ENCODE measurements at places on chromosomes 3 and 15.

- DNase-seq: no peak
Observed at GRCh38 chr3:195255176-195255500, 15.8 kb downstream of the XXYLT1 start.

DNA sequence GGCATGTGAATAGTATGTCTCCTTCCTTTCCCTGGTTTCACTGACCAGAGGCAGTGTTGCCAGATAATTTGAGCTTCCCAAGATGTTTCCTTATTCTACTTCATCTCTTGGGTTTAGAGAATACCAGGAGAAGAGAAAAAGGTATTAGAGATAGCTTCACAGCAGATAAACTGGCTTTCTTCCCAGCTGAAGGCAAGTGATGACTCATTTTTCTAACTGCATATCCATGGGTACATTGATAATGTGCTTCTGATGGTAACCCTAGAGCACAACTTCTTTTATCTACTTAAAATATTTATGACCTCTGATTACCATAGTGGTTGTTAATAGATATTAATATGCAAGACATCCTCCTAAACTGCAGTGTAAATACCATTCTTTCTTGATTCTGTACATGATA, 34.6 kb upstream of the CMTM8 start:
- peak; percentile 78 for DNase-seq

DNA sequence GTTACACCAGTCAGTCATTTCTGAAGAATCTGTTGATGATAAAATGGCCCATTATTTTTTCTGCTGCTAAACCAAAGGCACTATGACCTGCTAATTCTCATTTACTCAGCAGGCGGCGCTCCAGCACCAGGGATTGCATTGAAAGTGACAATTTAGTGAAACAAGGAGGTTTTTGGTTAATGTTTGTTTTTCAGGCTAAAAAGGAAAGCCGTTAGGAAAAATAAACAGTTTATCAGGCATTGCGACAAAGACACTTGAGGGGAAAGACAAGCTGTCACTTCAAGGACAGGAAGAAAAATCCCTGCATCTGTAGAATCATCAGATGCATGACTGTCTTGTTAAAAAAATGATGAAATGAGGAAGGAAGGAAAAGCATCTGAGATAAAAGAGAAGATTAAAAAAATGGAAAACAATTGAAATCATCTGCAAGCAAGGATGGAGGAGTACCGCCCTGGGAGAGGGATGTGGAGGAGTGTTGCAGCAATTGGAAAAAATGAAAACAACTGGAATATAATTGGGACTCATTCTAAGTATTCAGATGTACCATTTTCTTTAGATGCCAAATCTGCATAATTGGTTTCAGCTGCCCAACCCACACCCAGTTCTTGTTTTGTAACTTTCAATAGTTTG, 54.0 kb downstream of the NR1D2 start:
- peak; percentile 36 for DNase-seq

DNA sequence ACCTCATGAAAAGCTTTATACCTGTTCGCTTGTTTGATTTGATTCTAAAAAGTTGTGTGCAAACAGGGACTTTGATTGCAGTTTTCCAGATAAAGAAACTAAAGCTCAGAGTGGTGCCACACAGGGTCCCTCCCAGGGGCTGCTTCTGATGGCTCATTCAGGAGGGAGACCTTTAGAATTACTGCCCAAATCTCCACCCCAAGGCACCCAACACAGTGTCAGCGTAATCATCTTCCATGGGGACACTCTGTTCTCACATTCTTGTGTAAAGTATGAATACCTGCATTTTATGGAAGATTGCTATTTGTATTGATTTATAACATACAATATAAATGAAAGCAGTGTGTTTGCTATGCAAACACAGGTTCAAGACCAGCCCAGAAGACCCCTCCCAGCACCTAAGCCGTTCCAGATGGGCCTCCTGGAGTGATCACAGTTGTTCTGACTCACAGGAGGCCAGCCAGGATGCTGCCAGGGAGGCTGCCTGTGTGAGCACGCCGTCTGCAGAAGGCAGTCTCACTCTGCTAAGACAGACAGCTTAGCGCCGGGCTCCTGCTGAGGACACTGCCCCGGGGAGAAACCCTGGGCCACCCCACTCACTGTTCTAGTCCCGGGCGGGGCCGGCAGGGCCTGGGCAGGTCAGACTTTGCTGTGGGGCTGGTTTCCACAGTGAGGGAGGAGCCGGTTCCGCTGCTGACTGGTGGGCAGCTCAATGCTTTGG, 185.6 kb downstream of the FAM43A start:
- peak; percentile 56 for DNase-seq

DNA sequence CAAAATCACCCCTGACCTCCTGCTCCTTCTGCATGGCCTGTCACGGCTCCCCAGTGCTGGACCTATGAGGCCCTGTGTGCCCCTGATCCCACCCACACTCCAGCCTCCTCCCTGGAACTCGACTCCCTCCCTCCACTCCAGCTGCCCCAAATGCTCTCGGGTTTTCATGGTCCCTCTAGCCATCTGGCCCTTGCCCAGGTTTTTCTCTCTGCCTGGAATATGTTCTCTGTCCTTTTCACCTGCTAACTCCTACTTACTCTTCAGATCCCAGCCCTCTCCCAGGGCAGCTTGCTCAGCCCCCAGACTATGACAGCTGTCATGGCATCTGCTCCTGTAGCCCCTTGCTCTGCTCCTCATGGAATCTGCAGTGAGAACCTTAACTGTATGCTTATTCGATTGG, 30.3 kb downstream of the DUSP7 start:
- no peak for DNase-seq

DNA sequence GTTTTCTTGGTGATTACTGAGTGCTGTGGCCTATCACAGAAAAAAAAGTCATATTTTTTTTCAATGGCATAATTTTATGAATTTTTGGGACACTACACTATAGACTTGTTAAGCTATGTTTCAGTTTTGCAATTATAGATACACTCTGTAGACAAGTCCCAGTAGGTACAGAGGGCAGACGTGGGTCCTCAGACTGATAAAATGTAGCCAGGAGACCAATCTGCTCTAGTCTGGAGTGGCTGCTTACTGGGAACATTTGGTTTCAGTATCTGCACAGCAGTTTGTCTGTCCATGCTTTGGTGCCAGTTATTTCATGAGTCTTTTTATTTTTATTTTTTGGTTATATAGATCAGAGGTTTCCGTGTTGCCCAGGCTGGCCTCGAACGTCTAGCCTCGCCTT, 313.4 kb upstream of the LRRFIP2 start:
- no peak for DNase-seq

GRCh38 chr3:192516820-192517219, 210.5 kb downstream of the FGF12 start:
- DNase-seq: no peak

GRCh38 chr3:58193682-58194407, 16.9 kb downstream of the DNASE1L3 start:
- DNase-seq: no peak

GRCh38 chr3:46881596-46882376, 4.3 kb downstream of the PTH1R start:
- DNase-seq: no peak

DNA sequence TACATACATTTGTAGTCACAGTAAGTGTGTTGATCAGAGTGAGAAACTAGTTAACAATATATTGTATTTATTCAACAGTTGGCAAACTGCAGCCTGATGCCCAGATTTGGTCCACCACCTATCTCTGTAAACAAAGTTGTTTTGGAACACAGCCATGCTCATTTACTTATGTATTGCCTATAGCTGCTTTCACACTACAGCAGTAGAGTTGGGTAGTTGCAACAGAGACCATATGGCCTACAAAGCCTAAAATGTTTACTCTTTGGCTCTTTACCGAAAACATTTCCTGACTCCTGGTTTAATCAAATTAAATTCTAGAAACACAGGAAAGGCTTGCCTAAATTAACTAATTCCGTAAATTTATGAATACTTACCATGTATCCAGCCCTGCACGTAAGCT, 39.4 kb downstream of the CMC1 start:
- DNase-seq: no peak

- DNase-seq: no peak
Observed at GRCh38 chr3:168364967-168365366, 269.2 kb upstream of the GOLIM4 start.
